ENCODE measurements at places on chromosomes 11 and 22.

DNA sequence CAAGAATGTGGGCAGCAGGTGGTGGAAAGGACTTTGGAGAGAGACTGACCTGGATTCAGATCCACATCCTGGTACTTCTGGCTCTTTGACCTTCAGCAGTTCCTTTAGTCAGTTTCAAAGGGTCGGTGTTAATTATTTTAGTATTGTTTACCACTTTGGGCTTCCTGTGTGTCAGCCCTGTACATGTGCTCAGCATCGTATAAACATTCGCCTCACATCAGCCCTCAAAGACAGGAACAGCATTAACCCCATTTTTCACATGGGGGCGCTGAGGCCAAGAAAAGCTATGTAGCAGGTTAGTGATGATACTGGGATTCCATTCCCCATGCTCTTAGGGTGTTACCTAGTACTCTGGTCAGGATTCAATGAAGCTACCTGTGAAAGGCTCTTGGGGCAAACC, 72.1 kb upstream of the YWHAH start:
- DNase-seq = no peak

DNA sequence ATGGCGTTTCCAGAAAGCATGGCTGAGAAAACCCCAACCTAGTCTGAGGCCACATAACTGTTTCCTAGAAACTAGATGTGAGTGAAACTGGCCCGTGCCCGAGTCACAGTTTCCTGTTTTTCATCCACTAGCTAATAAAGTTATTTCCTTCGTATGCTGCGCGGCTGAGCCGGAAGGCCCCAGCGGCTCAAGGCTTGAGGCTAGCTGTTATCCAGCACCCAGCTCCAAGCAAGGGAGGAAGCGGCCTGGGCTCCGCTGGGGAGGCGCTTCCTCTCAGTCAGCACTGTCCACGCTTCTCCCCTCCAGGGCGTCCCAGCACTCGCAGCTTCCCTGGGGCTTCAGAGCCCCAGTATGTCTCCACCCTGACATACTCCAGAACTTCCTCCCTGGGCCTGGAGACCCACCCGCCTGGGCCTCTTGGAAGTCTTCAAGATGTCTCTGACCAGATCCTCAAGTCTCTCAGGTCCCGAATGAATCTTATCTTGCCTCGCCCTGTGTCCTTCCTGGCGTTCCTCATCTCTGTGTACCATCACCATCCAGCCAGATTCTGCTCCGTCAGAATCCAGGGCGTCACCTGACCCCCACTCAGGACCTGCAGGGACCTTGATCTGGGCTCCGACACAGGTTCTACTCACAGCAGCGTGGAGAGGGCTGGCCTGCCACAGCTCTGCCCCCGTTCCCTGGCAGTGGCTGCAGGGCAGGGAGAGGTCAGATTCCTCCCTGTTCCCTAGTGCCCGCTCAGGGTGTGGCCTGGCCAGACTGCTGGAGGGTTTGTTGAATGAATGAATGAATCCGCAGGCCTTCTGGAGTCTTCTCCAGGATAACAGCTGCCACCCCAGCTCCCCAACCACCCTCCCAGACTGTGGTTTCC, 81.9 kb downstream of the LRRC32 start:
- DNase-seq = no peak

GRCh38 chr11:70948855-70949531, 303.4 kb downstream of the SHANK2 start:
- no peak for DNase-seq

GRCh38 chr11:95074792-95075563, 8.3 kb downstream of the SRSF8 start:
- DNase-seq = no peak

- no peak for DNase-seq
Observed at GRCh38 chr11:2904153-2905052, 18.8 kb upstream of the CDKN1C start.

Data from GOT3 (cell line).